Stimulated activated CD4-positive, alpha-beta T cell treated with anti-CD3 and anti-CD28 coated beads, Interleukin-1b, Interleukin-23, amount 100 ng/mL, for 1 hour (primary cell): ENCODE measurements at places on chromosomes 6 and 20.

DNA sequence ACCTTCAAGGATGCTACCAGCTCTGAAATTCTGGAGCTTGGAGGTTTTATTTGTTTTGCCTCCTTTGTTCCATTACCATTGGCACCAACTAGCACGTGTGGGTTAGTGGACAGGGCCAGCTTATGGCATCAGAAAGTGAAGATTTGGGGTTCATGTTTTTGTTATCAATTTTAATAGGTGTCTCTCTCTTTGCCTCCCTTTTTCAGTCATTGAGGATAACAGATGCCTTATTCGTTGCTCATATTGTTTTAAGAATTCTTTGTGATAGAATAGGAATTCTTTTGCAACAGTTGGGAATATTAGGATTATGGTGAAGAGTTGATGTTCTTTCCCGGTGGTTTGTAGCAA is 22.9 kb downstream of the TMC2 start:
- no peak for DNase-seq

DNA sequence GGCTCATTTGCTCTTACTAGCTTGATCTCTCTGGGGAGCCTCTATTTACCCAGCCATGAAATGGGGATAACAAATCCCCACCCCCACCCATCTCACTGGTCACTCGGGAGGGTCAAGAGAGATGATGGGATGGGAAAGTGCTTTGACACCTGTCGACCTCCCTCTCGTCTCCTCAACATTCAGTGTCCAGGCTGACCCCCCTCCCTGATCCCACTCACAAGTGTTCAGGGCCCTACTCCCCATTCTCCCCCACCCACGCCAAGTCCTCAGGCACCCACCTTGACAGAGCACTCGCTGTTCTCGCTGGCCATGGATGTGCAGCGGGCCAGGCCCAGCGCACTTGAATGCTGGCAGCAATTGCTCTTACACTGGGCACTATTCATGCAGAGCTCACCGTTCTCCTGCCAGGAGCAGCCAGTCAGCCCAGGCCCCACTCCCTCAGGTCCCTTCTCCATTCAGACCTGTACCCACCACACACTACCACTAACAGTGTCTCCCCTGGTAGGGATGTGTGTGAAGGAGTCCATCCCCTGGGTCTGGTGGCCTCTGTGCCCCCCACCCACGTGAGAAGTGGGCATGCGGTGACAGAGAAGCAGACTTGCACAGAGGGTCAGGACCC is 1.6 kb downstream of the CLPS start:
- no peak for DNase-seq

DNA sequence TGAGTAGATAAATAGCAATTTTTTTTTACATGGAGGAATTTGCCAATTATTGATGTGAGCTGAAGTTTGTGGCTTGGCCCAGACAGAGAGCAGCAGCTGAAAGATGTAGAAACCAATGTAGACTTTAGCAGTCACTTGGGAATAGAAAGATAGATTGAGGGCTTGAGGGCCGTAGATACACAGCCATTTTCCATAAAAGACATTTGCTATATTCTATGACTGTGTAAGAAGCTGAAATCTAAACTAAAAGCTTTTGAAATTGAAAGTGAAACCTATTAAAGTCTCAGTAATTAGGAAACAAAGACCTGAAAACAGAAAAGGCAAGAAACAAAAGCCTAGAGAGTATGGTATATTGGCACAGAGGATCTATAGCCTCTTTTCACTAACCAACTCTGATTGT is 332.7 kb downstream of the CENPW start:
- DNase-seq = no peak

DNA sequence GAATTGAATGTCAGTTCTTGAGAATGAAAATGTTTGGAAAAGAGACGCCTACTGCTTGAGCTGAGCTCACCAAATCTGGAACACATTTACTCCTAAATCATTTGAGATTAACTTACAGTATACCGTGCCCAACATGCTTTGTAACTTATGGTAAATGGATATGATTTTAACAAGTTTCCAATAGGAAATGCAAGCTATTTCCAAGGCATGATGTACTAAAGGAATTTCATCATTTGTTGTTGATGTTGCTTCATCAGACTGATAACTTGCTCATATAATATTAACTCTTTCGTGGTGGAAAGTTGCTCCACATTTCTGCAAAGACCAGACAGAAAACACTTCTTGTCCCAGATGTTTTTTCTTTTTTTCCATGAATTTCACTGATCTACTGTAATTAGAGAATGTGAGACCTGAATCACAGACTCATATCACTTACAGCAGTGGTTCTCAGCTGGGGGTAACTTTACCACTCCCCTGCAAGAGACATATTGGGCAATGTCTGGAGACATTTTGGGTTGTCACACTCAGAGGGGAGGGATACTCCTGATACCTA is 116.6 kb upstream of the TRAF3IP2 start:
- DNase-seq = no peak

DNA sequence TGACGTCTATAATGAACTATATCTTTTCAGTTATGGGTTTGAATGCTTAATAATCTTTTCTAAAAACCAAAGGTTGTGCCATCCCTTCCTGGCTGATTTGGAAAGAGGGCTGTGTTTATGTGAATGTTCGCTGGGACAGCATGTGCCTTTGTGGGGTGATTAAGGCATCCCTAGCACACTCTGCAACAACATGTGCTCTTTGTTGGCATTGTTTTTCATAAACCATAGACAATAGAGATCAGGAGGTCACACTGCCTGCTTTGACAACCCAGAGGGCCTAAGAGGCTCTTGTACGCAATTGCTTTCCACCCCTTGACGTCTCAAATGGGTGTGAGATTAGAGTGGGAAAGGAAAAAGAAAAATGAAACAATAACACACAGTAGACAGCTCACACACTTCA is 116.0 kb downstream of the LRRC1 start:
- no peak for DNase-seq

DNA sequence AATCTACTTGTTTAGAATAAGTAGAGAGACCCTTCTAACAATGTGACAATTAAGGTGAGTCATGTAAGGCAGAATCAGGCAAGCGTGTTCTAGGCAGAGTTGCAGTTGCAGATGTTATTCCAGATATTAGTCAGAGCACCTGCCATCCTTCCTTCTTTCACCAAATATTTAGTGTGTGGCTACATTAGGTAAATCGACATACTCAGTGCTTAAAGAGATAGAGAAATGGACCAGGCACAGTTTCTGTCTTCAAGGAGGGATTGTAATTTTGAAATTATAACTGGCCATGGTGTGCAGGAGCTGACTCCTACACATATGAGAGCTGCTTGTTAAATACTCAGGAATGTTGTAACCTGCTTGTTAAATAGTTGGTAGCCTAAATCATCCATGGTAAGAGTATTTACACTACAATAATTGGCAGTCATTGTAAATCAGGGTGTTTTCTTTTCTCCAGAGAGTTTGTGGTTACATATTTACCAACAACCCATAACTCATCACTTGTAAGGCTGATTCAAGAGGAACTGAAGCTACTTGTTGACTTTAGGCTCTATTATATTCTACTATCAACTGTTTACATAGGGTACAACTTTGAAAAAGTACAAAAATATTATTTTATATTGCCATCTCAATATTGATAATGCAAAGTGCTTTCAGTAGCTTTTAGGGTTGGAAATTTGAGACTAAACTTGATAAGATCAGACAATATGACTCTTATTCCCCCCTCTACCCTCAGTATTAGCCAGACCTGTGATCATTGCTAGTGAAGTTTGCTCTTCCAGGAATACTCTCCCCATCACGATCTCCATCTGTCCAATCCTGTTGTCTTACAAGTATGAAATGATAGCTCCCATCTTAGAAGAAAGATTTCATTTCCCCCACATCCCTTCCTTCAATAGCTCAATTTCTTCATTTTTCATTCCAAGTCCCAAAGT is 607.1 kb downstream of the COL12A1 start:
- DNase-seq = no peak

DNA sequence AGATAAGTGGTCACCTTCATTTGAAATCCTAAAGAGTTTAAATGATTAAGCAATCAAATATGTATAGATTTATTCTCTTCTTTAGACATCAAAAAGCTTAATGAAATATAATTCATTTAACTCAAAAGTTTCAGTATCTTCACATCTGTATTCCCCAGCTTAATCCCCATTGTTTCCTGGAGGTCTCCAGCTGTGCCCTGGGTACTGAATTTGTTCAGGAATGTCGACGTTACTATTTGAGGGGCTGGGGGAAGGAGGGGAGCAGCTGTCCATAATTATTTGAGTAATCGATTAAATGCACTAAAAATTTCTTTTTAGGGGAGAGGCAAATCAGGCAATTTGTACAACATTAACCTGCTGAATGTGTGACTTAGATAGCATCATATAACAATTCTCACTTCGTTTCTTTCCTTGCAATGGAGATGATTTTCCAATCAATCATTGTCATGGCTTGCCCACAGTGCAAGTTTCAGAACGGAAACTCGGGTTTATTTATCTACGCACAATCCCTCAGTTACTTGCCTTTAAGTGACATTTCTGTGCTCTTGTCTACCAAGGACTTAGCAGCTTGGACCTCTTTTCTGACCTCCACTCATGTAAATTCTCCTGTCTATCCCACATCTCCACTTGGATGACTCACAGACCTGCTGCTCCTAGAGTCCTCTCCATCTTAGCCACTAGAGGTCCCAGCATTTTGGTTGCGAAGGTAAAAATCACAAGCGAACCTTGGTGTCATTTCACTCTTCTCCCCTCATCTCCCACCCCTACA is 3.9 kb downstream of the DOK5 start:
- DNase-seq = no peak

- DNase-seq = no peak
Observed at GRCh38 chr6:138012682-138013081, 94.5 kb downstream of the PERP start.

- DNase-seq = no peak
Observed at GRCh38 chr20:3430376-3431069, 23.1 kb upstream of the DNAAF9 start.

DNA sequence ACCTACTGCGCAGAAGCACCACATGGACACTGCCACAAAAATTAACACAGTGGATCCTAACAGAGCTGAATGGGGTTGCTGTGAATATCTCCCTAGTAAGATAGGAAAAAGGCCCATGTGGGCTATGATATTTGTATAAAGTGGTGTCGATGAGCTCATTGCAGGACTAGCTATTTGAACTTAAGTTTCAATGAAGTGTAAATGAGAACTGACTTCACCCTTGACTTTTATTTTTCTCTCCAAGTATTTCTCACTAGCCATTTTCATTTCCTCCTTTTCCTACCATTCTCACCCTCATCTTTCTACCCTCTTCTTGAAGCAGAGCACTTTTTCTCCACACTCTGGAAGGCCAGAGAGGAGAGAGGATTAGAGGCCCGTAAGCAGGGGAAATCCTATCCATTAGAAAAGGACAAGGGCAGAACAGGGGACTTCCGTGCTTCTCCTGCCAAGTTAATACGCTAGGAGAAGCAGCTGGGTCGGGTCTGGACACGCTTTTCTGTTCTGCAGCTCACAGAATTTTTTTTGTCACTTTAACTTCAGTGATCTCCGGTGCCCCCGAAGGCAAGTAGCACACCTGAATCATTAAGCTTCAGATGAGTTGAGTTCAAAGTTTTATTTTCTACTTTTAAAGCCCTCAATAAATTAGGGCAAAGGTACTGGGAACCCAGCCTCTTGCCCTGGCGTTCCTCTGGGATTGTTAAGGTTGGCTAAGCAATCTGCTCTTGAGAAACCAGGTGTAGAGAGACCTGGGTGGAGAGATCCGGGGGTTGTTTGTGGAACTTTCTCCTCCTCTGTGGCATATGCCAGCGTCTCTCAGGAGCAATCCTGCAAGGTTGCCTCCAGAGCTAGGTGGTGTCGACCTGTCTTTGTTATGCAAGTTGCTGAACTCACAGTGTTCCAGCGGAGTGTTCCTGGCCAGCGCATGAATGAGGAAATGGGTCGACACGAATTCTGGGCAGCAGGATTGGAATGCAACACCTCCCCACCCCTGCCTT is 56.2 kb upstream of the ARID1B start:
- no peak for DNase-seq

- DNase-seq = no peak
Observed at GRCh38 chr6:44058617-44059358, 68.5 kb downstream of the MRPL14 start.

DNA sequence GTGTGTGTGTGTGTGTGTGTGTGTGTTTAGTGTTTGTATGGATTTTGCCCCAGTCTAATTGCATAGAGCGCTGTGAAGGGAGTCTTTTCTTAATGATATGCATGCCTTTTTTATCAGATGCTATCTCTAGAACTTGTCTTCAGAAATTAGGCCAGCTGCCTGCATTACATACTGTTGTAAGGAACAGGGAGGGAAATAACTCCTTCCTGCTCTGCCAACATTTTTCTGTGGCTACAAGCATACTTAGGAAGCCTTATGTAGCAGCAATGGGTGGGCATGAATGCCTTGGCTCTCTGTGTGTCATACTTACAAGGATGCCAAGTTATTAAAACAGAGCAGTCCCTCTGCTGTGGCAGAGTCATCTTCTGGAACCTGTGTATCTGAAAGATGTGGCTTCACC is 8.0 kb upstream of the COL21A1 start:
- no peak for DNase-seq

DNA sequence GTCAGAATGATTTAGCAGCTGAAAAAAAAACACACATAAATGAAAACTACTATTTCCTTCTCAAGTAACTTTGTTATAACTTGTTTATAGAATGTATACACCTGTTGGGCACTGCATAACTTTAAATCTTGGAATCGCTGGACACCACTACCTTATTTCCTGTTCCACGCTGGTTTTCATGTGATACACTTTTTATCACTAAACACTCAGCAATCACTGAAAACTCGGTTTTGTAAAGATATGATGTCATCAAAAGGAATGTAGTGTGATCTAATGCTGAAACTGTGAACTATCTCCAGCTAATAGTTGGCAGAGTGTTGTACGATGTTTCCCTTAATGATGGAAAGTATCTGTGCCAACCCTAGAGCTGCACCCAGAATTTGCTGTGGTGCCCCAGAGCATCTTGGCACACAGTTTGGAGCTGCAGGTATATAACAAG is 127.9 kb downstream of the BACH2 start:
- no peak for DNase-seq
